ENCODE measurements at places on chromosomes 16 and 17.

- DNase-seq = peak; percentile 58
These were observed 2.1 kb downstream of the ACE start for GRCh38 chr17:63478814-63479494.

- DNase-seq = no peak
These were observed 94.0 kb downstream of the SKAP1 start for GRCh38 chr17:48335858-48336500.

DNA sequence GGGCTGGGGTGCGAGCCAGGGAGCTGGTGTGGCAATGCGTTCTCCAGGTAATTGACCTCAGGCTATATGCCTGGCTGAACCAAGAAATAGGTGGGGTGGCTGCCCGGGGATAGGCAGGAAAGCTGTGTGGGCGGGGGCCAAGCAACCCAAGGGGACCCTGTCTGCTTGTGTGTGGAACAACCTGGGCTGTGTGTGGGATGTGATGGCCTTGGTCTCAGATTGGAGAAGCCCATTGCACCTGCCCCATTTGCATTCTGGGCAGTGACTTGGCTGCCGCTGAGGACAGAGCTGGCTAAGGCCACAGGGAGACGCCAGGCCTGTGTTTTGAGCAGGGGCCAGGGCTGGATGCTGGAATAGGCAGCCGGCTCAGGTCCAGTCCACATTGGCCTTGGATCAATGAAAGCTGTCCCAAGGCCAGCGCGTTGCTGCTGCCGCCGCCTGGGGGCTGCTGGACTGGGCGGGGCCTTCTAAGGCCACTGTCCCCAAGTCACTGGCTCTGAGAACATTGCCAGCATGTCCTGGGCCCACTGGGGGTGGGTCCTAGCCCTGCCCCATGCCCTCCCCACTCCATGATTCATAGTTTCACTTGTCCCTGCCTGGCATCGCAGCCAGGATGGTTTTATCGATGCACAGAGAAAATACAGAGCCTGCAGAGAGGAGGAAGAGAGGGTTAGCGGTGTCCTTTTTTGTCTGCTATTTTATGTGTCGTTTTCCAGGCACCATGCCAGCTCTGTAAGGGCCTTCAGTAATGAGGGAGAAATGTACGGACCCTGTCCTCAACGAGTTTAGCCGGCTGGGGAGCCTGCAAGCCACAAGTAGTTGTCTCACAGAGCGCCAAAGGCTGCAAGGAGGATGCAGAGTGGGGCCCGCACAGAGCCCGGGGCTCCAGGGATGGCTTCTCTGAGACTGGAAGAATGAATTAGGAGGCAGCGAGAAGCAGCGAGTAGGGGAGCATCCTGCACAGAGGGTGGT is 43.9 kb downstream of the NKD1 start:
- DNase-seq = no peak

DNA sequence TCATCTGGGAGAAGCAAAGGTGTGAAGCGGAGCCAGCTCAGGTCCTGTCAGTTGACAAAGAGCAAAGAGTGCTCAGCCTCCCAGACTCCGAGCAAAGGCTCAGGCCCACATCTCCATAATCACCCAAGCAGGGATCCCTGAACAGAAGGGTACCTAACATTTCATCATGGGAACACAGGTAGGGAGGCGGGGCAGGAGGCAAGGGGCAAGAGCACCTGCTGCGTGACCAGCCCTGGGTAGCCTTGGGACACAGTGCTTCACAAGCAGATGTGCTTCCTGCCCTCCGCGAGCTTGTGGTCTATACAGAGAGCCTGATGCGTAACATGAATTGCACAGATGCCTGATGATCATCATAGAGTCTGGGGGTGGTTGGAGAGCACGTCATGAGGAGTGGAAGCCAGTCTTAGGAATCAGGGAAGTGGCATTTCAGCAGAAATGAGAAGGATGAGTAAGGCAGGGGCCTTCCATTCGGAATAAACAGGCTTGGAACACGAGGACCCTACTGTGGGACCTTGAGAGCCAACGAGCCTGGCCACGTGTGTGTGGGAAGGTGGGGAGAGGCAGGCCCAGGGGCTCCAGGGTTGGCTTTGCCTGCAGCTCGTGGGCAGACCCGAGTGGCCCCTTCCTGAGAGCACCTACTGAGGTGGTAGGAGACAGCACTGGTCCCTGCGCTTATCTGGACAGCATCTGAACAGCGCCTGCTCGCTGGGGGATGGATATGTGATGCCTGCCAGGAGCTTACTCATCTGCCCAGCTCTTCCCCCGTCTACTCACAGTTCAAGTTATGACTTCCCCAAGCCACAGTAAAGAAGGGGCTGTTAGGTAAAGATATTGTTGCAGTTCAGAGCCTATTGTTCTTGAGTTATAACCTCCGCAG is 125.8 kb downstream of the CCDC182 start:
- DNase-seq = no peak

DNA sequence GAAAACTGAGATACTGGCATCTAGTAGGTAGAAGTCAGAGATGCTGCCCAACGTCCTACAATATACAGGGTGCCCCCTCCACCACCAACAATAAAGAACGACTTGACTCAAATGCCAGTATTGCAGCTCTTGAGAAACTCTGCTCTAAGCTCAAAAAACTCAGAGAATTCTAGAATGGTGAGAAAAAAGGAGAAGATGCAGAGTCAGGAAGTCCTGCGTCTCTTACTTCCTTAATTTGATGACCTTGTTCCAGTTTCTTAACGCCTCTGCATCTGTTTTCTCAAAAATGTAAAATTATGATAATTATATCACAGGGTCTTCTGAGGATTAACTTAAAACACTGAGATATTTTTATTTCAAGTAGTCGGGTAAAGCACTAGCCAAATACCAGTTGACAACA is 1.7 kb upstream of the HSBP1 start:
- no peak for DNase-seq

- no peak for DNase-seq
These were observed 8.6 kb downstream of the CHD9NB start for GRCh38 chr16:53043986-53044601.

GRCh38 chr17:59406808-59407381 is 75.4 kb downstream of the YPEL2 start:
- DNase-seq = no peak

GRCh38 chr17:31111183-31111582 is 16.4 kb downstream of the NF1 start:
- DNase-seq = no peak

DNA sequence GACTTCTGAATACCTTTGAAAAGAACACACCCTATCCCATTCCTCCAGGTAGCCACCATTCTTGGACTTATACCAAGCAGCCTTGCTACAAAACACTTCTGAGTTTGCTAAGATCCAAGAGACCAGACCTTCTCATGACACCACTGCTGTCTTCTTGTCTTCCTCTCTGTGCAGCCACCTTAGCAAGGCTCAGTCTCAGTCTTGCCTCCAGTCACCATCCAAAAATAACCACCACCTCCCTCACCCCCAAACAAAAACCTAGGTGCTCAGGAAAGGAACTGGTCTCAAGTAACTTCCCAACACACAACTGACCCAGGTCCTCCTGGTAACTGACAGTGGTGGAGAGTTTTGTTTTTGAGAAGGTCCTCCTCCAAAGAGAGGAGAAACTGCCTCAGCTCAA is 90.9 kb upstream of the CORO6 start:
- no peak for DNase-seq

- DNase-seq = no peak
These were observed 2.9 kb downstream of the ORAI3 start for GRCh38 chr16:30951750-30952149.

DNA sequence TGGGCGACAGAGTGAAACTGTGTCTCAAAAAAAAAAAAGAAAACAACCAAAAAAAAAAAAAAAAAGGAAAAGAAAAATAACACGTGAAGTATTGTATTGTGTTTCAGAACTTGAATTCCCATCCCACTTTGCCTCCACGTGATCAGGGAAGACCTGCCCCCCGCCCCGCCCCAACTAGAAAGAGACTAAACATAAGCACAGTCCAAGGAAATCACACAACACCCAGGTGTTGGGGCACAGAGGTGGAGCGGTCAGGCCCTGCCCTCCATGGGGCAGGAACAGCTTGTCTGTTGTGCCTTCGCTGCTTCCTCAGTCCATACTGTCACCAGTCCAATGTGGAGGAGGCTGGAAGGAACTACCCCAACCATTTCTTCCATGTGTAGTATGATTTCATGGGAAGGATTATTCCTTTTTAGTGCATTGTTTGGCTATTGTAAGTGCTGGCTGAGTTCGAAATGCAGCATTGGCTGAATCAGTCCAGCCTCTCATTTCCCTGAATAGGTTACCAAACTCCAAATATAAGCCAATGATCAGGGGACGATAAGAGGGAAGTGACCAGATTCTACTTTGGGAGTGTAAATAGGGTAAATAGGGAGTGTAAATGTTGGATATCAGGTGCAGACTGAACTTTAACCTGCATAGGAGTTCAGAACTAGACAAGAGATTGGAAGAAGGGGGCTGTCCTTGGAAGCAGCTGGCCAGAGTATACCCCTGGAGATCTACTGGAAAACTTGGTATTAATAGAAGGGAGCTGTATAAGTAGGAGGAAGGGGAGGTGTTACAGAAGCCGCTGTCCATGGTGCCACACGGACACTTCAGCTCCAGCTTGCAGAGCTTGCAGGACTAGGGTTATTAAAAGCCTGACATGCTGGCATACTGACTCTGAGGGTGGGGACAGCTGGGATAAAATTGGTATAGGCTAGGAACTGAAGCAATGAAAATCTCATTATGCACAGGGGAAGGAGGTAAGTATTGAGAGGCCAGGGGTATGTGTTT is 50.7 kb downstream of the TANGO6 start:
- no peak for DNase-seq

GRCh38 chr17:61463316-61464129 is 11.3 kb downstream of the TBX4 start:
- no peak for DNase-seq

DNA sequence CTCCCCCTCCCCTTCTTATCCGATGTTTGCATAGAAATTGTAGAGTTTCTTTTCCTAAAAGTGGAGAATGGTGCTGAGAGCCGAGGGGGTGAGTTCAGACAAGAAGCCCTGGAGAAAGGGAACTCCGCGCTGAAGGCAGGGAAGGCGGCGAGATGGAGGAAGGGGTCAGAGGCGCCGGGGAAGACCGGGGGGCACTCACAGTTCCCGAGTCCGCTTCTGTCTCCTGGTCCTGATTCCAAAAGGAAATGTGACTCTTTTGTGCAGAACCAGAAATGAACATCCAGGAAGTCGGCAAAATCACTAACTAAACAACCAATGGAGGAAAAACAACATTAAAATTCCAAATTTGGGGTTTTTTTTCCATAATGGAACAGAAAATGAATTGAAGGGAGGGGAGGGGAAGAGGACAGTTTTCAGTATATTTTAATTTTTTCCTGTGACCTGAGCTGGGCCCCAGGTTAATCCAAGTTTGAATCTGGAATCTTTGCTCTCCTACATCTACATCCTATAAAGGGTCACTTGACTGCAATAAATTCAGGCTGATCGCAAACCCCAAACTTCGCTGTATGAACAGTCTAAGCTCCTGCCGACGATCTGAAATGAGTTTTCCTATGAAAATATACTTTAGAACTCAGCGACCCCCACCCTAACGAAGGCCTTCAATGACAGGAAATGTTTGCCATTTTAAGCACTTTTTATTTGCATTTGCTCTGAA is 252.3 kb downstream of the C16orf95 start:
- no peak for DNase-seq

DNA sequence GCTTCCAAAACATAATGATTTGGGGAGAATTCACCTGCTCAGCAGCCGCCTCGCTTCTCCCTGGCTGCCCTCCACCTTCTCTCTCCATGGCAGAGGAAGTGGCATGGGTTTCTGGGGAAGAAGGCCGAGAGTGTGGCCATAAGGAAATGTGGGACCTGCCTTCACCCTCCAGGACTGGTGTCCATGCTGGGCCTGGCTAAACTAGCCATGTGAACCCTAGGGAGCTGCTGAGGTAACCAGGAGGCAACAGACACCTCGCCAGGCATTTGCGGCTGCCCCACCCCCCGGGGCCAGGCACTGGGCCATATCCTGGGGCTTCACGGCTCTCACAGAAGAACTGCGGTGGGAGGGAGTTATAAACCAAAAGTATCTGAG is 9.9 kb upstream of the CMTM4 start:
- DNase-seq = no peak

GRCh38 chr17:30532871-30533270 is 55.7 kb downstream of the GOSR1 start:
- no peak for DNase-seq

GRCh38 chr16:4664538-4665418 is 28.6 kb upstream of the NUDT16L1 start:
- DNase-seq = no peak

DNA sequence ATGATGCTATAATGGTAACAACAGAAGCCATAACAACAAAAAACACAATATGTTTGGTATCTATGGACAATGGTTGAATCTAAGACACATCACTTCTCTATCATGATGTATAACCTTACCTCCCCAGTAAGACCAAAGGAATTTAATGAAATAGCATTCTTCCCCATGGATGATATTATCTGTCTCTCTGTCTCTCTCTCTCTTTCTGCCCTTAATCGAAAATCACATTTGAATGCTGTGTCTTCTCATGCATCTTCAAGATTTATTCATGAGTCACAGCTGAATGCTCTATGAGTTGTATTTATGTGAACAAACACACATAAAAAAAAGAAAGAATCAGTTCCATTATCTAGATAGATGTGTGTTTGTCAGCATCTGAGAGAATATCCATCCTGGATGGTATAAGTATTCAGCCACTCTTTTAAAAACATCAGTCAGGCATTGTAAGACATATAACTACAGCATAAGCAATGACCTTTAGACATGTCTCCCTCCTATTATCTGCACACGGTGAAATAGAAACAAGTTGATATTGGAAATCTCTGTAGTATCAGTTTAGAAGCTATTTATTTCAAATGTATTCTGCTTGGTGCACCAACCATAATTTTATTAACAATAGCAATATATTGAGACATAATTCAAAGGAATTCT is 433.3 kb downstream of the TOX3 start:
- no peak for DNase-seq

- DNase-seq = no peak
These were observed 59.9 kb downstream of the OR1D5 start for GRCh38 chr17:3003296-3004149.

- no peak for DNase-seq
These were observed 10.0 kb downstream of the SUPT4H1 start for GRCh38 chr17:58341861-58342475.

- no peak for DNase-seq
These were observed 74.1 kb downstream of the SNX11 start for GRCh38 chr17:48181653-48182052.

- DNase-seq = no peak
These were observed 55.4 kb downstream of the WWOX start for GRCh38 chr16:78154729-78155461.

DNA sequence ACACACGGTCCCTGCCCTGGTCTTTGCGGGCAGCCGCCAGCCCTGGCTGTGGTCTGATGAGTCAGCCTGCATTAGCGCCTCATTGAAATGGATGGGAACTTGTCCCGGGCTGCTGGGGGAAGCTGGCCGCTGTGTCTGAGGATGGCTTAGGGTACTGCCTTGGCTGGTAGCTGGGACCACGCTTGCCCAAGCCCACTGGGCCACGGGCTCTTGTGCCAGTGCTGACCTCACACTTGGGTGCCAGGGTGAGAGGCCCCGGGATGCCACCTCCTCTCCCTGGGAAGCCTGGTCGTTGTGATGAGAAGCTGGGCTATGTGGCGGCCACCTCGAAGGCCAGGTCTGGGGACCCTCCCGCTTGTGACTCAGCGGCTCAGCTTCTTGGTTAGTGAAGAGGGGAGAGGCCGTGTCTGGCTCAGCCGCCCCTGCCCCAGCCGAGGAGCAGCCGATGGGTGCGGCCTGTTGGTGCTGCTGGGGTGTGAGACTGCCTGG is 10.7 kb downstream of the CACNA1H start:
- DNase-seq = no peak

All from stimulated activated CD4-positive, alpha-beta T cell treated with anti-CD3 and anti-CD28 coated beads, Interleukin-1b, Interleukin-23, amount 100 ng/mL, for 24 hours (primary cell).